Osteoblast (primary cell): ENCODE measurements at places on chromosomes 12 and 14.

DNA sequence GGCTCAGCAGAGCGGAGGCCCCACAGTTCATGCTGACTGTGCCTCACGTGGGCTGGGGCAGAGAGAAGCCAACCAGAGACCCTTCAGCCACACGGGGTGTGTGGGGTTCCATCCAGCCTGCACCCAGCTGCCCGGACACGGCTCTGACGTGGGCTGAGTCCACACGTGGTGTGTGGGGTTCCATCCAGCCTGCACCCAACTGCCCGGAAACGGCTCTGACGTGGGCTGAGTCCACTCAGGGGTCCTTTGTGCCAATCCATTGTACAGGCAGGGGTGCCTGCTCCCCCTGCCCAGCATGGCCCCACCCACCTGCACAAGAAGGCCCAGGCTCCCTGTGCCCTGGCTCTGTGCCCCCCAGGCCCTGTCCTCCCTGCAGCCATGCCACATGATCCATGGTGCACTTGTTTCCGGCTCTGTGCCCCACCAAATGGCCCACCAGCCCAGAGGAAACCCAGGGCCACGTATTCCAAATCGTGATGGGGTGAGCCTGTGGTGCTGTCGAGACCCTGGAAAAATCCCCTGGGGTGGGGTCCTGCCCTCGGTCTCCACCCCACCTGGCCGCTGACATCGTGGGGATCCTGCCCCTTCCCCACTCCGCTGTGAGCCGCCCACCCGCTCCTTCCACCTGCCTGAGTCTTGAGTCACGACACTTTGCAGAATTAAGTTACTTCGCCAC, 99.3 kb upstream of the SFSWAP start:
- peak; percentile 50 for DNase-seq

GRCh38 chr12:113777751-113778150, 188.4 kb downstream of the RBM19 start:
- no peak for DNase-seq

- no peak for DNase-seq
Measured at GRCh38 chr12:100360450-100360849, 3.6 kb downstream of the SLC17A8 start.

DNA sequence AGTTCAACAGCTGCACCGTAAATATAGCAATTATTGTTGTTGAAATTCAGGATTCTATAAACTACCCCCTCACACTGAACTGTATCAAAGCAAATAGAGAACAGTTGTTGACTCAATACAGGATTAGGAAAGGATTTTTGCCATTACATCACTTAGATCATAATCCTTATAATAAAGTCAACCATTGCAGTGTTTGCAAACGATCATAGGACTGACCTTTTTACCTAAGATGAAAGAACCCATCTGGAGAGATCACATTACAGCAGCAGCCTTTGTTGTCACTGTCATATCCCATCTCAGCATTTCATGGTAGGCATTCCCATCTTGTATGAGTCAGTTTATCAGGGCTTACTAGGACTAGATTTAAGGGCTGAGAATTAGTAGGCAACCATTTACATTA, 96.1 kb downstream of the IPO8 start:
- DNase-seq = no peak

- DNase-seq = peak; percentile 45
Measured at GRCh38 chr12:4908684-4909409, 858 bp upstream of the KCNA1 start.

GRCh38 chr14:56195704-56196103, 77.5 kb downstream of the PELI2 start:
- no peak for DNase-seq

DNA sequence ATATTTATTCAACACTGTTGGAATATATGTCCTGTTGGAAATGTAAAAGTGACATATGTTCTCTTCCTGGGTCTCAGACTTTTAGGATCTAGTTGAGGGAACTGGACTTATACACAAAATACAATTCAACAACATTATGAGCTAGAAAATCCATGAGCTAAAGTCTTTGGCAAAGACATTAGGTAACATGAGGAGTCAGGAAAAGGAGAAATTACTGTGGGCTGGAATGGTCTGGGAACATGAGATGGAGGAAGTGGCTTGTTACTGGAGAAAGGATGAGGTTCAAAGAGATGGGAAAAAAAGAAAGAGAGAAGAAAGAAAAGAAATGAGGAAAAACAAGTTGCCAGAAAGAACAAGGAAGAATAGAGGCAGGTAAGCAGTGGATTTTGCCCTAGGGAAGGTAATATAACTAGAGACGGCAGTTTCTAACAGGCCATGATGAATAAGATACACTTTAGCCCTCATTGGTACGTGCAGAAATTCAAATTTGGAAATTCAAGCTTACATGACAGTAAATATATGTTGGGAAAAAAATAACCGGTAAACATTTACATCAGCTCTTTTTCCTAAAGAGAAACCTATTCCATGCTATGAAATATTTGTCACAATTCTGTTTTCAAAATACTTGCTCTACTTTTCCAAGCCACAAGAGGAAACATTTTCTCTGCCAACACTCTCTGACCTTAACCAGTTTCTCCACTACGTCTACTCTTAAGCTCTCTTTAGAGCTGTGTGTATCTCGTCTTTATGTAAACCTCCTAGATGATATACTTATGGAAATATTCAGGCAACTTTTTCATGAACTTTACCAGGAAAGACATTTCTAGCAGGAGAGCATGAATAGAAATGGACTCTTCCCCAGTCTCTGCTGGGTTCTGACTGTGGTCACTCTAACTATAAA, 268.8 kb upstream of the BTG1 start:
- no peak for DNase-seq

DNA sequence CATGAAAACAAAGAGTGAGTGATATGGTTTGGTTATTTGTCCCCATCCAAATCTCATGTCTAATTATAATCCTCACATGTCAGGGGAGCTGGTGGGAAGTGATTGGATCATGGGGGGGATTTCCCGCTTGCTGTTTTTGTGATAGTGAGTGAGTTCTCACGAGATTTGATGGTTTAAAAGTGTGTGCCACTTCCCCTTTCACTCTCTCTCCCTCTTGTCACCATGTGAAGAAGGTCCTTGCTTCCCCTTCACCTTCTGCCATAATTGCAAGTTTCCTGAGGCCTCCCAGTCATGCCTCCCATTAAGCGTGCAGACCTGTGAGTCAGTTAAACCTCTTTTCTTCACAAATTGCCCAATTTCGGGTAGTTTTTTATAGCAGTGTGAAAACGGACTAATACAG, 2.1 kb upstream of the ATXN7L3B start:
- DNase-seq = no peak

GRCh38 chr14:20383636-20384035, 29.7 kb downstream of the TEP1 start:
- no peak for DNase-seq

DNA sequence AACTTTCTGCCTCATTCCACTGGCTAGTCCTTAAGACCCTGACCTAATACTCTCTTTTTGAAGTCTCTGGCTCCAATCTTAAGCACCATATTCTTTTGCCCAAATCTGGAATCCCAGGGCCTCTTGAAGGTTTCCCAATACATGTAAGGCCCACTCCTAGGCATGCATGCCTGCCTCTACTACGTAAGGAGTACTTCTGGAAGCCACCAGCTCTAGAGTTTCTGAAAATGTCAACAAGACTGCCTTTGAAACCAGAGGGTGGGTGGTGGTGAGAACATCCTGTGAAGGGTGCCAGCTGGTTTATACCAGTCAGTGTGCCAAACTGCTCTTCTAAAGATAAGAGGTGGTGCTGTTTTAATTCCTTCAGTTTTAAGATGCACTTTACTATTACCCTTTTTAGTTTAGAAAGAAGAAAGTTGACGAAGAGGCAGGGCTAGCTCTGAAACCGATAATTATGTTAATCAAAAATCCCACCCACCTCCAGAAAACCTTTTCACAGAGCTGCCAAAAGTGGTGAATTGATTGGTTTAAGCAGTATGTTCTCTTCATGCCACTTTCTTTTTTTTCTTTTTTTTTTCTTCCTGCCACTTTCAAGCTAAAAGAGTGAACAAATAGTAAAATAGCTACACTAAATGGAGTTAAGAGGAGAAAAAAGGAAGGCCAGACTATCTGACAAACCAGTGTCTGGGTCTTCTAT, 8.7 kb upstream of the WDR89 start:
- DNase-seq = no peak

DNA sequence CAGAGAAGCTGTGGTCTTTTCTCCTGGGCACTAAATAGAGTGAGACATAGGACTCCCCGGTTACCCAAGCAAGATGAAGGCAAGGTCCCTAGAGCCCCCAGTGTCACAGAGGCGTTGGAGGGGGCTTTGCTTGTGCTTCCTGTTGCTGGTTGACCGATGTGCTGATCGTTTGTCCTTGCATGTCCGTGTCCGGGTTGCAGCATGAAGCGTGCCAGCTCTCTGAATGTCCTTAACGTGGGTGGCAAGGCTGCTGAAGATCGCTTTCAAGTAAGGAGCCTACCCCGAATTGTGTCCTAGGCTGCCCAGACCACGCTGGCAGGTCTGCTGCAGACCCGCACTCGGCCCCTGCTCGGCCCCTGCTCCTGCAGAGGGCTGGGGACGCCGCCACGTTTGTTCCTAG, 23.1 kb downstream of the XRCC3 start:
- DNase-seq = peak; percentile 21

GRCh38 chr14:55348766-55349453, 62.7 kb downstream of the ATG14 start:
- no peak for DNase-seq

GRCh38 chr12:121783766-121784165, 9.7 kb downstream of the RHOF start:
- DNase-seq = no peak

GRCh38 chr14:80754696-80755095, 186.8 kb downstream of the CEP128 start:
- DNase-seq = no peak

GRCh38 chr14:104393199-104393897, 186.2 kb upstream of the C14orf180 start:
- peak; percentile 70 for DNase-seq

GRCh38 chr12:70919597-70920035, 922 bp downstream of the PTPRR start:
- peak; percentile 48 for DNase-seq

GRCh38 chr14:44204061-44204835, 302.8 kb downstream of the FSCB start:
- DNase-seq = no peak

GRCh38 chr12:121648458-121649028, 20.9 kb downstream of the MORN3 start:
- DNase-seq = peak; percentile 48

- peak; percentile 99 for DNase-seq
Measured at GRCh38 chr12:57865084-57865751, 18.7 kb upstream of the CTDSP2 start.

DNA sequence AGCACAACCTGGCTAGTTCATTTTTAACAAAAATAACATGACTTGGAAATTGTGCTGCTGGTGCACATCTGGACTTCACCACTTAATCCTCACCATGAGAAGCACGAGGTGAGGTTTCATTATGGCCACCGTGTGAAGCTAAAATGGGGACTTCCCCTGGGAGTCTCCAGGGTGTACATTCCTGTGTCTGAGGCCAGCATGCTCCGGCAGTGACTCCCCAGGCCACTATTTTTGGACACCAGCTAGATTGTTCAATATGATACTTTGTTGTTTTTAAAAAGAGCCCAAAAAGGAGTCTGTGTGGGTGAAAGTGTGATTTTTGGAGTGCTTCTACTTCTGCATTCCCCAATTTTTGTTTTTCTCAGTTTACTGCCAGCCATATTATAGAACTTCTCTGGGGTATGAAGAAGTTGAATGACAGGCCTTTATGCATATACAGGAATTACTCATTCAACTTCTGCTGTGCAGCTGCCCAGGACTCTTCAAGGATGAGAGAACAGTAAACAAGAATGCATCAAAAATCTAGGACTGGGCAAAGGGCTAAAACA, 16.9 kb upstream of the AICDA start:
- DNase-seq = peak; percentile 67

DNA sequence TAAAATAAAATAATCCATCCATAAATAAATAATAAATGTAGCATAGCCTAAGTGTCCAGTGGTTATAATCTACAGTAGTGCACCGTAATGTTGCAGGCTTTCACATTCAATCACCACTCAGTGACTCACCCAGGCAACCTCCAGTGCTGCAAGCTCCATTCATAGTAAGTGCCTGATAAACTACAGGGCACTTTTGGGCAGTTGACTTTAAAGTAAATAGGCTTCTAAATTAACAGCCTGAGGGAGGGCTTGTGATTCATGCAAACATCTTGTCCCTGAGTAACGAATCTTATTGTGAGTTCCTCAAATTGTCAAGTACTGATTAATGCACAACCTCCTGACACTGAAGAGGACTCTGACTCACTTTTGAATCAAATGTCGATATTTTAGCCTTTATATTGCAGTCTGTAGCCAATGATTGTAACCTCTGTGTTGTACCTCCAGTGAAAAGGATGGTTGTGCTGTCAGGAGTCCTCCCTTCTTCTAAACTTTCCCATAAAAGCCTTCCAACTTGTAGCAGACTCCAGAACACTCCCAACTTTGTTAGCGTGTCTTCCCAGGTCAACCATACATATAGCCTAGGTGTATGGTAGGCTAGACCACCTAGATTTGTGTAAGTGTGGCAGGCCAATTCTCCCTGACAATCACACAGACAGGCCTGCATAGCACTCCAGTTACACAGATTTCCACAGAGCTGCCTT, 55.0 kb upstream of the BICD1 start:
- DNase-seq = peak; percentile 91

DNA sequence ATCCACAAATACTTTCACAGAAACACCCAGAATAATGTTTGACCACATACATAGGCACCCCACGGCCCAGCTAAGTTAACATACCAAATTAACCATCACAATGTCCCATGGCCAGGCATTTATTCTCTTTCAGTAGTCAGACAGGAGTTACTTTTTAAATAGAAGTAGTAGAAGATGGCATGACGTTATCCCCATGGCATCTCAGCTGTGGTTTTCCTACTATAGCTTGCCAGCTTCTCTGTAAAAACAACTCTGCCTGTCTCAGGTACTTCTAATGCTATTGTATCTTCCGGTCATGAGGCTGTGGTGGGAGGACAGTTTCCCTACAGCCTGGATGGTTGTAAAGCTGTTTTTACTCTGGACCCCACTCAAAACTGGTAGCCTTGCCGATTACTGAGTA, 19.3 kb downstream of the CTSG start:
- DNase-seq = no peak

GRCh38 chr14:91348845-91349465, 68.7 kb downstream of the CCDC88C start:
- DNase-seq = peak; percentile 29

GRCh38 chr14:102323102-102323501, 3.6 kb downstream of the ZNF839 start:
- DNase-seq = peak; percentile 96

DNA sequence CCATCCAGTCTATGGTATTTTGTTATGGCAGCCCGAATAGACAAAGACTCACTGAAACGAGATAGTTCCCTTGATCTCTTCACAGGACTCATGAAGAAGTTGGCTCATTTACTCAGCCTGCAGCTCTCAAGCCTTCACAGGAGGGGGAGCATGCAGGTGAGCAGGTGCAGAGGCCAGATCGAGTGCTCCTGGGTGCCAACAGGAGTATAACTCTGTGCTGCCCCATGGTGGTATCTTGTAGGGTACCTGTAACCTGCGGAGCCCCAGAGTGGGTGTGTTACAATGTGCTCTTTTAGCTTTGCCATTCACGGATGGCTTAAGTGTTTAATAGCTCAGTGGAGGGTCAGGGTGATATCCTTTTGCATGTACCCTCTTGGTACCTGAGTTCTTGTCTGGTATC, 159.5 kb downstream of the METTL25 start:
- DNase-seq = no peak

GRCh38 chr12:131618303-131618658, 92.6 kb upstream of the SFSWAP start:
- DNase-seq = peak; percentile 55
